ENCODE measurements at places on chromosomes 6 and 20.

- DNase-seq: peak; percentile 47
Observed at GRCh38 chr6:105896052-105896820, 189.9 kb upstream of the PRDM1 start.

DNA sequence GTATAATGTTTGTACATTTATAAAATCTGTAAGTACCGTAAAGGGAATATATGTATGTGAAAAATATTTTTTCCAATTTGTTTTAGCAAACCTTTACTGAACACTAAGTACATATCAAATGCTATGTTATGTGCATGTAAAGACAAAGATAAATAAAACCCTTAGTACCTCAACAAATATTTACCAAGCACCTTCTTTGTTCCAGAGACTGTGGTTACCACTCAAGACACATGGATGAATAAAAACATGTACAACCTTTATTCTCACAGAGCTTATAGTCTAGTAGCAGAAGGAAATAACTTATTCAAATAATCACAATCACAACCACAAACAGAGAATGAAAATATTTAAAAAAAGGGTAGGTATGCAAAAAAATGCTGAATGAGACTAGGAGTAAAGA, 17.5 kb downstream of the TMX4 start:
- no peak for DNase-seq

GRCh38 chr20:32906871-32907495, 48.3 kb downstream of the EFCAB8 start:
- DNase-seq: no peak

- DNase-seq: no peak
Observed at GRCh38 chr20:62792182-62792939, 3.9 kb upstream of the MRGBP start.

GRCh38 chr6:112603726-112604125, 256.6 kb downstream of the RFPL4B start:
- no peak for DNase-seq

GRCh38 chr6:7445101-7445500, 55.5 kb downstream of the RIOK1 start:
- no peak for DNase-seq

GRCh38 chr6:137729866-137730629, 137.0 kb upstream of the TNFAIP3 start:
- no peak for DNase-seq

DNA sequence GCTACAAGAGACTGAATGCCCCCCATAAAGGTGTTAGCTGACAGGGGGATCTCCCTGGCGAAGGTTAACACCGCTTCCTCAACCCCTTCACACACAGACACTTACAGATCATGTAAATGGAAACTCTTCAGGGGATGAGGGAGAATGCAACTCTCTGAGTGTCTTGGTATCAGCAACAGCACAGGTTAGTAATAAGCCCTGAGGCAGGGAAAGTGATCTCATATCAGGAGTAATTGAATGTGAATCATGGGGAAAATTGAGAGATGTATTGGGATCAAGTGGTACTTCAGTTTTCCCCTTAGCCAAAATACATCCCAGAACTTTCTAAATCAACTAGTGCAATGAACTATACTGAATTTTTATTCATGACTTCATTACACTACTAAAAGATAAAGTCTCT, 23.8 kb downstream of the OR2J3 start:
- DNase-seq: no peak

DNA sequence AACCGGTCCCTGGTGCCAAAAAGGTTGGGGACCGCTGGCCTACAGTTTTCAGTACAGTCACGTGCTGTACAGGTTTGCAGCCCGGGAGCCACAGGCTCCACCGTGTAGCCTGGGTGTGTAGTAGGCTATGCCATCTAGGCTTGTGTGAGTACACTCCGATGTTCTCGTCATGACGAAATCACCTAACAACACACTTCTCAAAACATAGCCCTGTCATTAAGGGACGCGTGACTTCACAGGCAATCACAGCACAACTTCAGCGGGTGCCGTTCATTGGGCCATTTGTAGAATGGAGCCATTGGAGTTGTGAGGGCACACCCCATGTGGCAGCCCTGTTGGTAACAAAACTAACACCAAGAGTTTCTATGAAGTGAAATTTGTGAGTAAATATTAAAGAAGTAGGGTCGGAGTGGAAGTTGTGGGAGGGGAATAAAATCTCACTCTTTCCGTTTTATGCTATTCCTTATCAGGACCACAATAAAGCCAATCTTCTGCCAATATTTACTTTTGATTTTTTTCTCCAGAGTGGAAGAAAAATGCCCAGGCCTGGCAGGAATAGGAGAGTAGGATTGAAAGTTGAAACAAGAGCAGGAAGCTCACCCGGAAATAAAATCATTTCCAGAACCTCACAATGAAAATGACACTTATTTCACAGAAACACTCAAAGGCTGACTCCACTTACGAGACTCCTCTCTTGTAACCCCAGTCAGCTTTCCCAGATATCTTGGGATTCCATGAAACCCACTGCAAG, 63.7 kb upstream of the PTPN1 start:
- DNase-seq: no peak

DNA sequence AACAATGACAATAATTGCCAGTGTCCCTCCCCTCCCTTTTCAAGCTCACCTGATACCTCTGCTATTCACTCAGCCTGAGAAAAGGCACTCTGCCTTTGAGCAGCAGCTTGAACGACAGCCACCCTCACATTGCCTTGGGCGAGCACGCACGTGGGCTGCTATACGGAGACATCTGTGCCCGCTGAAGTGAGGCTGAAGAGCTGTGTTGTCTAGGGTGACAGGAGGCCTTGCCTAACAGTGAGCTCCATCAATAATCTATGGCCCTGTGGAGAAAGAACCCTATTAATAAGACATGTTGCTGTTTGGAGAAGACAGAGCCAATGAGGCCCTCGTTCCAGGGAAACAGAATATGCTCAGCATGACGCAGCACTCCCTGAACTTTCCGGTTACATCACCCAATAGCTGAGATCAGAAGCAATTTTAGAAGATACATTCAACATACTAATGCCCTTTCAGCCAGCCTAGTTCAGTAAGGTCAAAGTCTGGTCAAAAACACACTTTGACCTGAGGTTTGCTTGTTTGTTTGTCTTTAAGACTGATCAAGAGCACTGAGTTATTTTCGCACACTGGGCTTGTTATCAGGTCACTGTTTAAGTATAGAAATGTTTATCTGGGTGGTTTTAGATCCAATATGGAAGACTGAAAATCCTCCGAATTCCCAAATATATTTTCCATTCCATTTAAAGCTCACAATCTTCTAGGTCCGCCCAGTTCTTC, 30.6 kb downstream of the RBM24 start:
- DNase-seq: peak; percentile 25

DNA sequence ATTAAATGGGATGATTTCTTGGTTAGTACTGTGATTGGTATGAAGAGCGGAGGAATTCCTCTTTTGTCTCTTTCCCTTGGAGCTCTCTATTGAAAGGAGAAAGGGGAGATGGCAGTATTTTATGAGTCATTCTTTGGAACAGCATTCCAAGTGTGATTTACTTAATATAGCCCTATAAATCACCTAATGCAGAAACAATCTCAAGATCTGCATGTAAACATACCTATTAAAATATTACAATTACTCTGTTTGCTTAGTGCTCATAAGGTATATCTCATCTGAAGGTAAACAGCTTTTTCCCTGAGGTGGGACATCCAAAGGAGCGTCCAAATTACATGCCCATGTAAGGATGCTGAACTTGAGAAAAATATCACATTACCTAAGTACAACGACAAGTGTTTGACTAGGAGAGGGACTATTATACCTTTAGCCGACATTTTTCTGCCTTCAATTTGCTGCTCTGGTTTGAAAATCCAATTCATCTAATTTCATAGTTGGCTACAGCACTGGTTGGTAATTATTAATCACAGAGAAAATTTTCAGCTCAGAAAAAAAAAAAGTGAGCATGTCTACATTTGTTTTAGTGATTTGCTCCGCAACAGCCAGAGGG, 229.0 kb downstream of the FOXC1 start:
- DNase-seq: no peak

DNA sequence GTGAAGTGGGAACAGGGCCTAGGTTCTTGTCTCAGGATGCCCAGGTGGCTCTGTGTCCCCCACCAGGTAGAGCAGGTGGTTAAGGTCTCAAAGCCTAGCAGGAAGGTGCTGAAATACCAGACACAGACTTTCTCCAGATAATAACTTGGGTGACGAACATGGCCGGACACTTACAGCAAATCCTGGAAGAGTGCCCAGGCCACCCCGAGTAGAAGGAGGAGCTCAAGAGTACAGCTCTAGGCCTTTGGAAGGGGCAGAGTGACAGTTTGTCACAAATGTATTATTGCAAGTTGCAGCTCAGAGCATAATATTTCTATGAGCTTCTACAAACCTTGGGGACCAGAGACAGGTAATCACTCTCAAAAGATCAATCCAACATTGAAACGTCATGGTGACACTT, 251.6 kb upstream of the SOX4 start:
- no peak for DNase-seq

- no peak for DNase-seq
Observed at GRCh38 chr6:26306232-26306631, 58.8 kb upstream of the BTN3A2 start.

- DNase-seq: no peak
Observed at GRCh38 chr20:41279546-41280225, 37.8 kb downstream of the ZHX3 start.

DNA sequence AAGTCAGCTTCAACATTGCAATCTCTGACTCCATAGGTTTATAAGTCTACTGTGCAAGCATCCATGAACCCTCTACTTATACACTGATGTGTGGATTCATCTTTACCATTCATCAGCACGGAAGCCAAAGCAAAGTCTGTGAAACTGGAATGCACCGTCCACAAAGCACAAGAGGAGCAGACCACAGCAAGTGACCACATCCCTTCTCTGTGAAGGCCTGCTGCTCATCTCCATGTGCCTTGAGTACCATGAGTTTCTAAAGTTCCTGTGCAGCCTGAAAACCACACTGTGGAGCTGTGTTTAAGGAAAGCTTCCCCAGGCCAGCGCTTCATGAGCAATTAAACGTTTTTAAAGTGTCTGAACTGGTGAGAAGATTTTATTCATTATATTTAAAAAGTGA, 20.0 kb downstream of the GABRR1 start:
- DNase-seq: no peak

GRCh38 chr20:54470697-54471096, 4.7 kb upstream of the DOK5 start:
- DNase-seq: no peak

GRCh38 chr6:165059032-165059431, 250.4 kb downstream of the C6orf118 start:
- no peak for DNase-seq

DNA sequence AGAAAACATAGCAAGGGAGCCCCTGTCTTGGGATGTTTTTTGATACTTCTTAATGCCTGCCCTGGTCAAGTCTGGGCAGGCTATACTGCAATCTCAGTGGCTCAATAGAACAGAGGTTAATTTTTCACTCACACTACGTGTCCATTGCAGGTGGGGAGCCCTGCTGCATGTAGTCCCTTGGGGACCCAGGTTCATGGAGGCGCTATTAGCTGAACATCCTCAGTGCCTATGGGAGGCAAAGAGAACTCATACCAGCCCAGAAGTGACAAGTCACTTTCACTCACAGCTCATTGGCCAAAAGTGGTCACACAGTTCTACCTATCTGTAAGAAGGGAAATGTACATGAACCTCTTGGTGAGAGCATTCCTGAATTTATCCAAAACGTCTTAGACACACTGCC, 23.2 kb downstream of the CGA start:
- no peak for DNase-seq

DNA sequence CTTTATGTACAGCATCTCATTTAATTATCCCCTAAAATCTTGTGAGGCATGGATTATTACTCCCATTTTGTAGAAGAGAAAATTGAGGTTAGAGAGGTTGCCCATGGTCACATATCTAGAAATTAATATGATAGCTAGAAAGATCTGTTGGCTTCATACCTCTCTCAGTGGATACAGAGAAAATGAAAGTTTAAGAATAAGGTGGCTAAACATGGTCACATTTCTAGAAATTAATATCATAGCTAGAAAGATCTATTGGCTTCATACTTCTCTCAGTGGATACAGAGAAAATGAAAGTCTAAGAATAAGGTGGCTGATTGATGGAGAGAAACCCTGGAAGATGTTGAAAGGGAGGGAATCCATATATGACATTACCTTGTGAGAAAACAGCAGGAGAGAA, 260.7 kb upstream of the MAN1A1 start:
- no peak for DNase-seq

DNA sequence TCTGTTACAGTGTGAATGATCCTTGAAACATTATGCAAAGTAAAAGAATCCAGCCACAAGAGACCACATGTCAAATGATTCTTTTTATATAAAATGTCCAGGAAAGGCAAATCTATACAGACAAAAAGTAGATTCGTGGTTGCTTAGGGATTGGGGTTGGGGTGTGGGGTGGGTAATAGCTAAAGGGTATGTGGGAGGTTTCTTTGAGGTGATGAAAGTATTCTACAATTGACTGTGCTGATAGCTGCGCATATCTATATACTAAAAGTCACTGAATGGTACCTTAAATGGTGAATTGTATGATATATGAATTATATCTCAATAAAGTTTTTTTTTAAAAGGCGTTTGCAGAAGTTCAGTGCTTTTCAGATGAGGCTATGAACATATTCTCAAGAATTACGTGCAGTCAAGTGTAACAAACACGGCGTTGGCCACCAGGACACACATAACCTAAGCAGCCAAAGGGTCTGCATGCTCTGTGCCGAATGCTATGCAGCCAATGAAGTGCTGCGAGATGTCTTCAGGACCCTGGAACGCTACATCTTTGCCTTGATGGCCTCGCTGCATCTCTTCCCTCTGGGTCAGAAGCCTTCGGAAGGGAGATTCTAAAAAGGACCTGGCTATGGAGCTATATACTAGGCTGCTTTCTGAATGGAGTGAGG, 96.9 kb downstream of the SCML4 start:
- DNase-seq: no peak

- no peak for DNase-seq
Observed at GRCh38 chr6:3316818-3317217, 58.1 kb downstream of the PSMG4 start.

DNA sequence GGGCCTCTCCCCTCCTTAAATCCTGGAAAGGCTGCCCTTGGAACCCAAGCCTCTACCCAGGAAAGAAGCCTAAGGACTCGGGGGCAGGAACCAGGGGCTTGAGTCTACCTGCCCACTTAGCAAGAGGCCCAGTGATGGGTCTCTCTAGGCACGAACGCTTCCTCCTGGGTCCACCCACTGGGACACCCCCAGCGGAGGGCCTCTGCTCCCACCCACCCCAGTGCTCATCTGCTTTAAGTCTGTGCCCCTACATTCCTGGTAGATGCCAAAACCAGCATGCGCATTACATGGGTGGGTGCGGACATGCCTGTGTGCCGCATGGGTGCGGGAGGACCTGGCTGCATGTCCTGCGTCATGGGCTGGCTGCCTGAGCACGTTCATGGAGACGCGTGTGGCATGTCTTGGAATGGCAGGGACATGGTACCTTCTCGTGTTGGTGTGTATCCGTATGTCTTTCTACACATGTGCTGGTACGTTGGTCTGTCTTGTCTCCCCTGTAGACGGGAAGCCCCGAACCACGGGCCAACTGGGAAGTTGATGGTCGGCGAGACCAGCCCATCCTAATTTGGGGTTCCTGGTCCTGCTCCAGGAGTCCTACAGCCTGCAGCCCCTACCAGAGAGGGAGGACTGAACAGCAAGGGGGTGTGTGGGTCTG, 29.3 kb downstream of the SNPH start:
- DNase-seq: no peak

Measured in K562 (cell line).